Stimulated activated CD8-positive, alpha-beta memory T cell treated with anti-CD3 and anti-CD28 coated beads, Interleukin-7, amount 100 ng/mL, for 4 hours (primary cell): ENCODE measurements at places on chromosomes 16 and 17.

- no peak for DNase-seq
Observed at GRCh38 chr17:34423978-34424813, 61.2 kb upstream of the CCL1 start.

DNA sequence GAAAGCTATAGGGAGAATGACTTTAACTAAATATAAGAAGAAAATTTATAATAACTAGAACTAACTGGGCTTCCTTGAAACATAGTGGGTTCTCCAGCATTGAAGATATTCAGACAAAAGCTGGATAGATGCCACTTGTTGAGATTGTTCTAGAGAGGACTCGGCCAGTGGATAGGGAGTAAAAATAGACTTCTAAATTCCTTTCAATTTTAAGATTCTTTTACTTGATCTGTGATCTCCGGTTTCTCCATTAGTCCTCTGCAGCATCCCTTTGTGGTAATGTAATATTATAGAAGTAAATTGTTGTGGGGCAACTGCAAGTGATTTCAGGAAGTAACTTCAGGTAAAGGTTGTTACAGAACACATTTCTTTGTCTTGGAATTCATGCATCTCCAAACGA, 10.3 kb upstream of the RARA start:
- no peak for DNase-seq

- no peak for DNase-seq
Observed at GRCh38 chr16:58537124-58537906, 22.0 kb downstream of the SETD6 start.

DNA sequence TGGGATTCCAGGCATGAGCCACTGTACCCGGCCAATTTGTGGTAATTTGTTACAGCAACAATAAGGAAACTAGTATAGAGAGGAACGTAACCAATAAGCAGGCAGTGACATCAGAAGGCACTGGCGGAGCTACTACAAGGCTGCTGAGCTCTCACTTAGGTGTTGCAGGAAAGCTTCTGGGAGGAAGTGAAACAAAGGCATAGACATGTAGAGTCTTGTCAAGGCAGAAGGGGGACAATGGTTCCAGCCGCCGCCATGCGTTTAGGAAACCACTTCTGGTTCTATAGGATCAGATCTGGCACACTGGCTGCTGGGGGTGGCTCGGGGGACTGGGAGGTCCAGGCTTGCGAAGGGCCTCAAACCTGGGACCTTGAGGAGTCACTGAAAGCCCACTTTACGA, 9.4 kb upstream of the CPSF4L start:
- no peak for DNase-seq

DNA sequence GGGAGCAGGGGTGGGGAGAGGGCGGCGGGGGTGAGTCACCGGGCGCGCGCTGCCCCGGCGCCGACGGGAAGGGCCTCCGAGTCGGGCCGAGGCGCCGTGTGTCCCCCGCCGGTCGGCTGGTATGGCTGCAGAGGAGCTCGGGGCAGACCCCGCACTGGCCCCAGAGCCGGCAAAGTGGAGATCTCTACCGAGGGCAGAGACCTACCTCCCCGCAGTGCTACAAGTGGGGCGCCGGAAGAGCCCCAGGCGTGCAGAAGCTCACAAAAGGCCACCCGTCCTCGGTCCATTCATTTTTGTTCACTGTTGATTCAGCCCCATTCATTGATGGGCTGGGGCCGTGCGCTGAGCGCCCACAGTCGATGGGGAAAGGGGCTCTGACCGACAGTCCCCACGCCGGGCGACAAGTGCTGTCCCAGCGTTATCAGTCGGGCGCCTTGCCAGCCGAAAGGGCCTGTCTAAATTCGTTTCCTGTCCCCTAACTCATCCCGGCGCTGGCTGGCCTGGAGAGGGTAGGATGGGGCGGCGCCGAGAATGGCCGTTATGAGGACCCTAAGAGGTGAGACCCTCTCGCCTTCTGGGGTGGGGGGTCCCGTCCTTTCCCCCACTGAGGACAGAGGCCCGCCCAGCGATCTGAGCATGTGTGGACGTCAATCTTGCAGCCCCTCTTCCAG, 709 bp upstream of the ENO3 start:
- peak; percentile 67 for DNase-seq

GRCh38 chr17:65850486-65850885, 289.0 kb upstream of the AXIN2 start:
- no peak for DNase-seq

DNA sequence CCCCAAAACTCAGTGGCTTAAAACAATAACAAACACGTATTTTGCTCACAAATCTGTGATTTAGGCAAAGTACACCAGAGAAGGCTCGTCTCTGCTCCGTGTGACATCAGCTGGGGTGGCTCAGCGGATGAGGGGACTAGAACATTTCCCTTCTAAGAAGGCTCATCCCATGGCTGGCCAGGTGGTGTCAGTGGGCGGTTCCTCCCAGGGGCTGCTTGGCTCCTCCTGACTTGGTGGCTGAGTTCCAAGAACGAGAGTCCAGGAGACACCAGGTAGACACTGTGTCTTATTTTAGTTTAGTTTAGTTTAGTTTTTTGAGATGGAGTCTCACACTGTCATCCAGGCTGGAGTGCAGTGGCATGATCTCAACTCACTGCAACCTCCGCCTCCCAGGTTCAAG, 5.6 kb upstream of the CHMP6 start:
- no peak for DNase-seq

DNA sequence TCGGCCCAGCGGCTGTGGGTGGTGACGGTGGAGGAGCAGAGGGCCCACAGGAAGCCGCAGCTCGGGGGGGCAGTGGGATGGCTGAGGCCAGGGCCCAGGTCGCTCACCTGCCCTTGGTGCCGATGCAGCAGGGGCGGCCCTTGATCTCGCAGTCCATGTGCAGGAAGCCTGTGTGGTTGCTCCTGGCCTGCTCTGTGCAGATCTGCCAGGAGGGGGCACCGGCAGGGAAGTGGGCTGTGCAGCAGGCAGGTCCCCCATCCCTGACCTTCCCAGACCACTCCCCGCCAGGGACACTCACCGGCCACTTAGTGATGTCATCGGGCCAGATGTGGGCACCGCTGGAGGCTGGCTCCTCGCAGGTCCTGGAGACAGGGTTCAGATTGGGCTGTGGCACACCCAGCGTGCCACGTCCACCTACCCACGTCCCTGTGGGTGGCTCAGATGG, 6.2 kb downstream of the AANAT start:
- no peak for DNase-seq

GRCh38 chr16:57071831-57072582, 20.4 kb upstream of the CPNE2 start:
- DNase-seq, result no peak

GRCh38 chr17:79826204-79826680, 13.0 kb downstream of the CBX4 start:
- no peak for DNase-seq

- no peak for DNase-seq
Observed at GRCh38 chr17:14489986-14490385, 189.1 kb downstream of the HS3ST3B1 start.

DNA sequence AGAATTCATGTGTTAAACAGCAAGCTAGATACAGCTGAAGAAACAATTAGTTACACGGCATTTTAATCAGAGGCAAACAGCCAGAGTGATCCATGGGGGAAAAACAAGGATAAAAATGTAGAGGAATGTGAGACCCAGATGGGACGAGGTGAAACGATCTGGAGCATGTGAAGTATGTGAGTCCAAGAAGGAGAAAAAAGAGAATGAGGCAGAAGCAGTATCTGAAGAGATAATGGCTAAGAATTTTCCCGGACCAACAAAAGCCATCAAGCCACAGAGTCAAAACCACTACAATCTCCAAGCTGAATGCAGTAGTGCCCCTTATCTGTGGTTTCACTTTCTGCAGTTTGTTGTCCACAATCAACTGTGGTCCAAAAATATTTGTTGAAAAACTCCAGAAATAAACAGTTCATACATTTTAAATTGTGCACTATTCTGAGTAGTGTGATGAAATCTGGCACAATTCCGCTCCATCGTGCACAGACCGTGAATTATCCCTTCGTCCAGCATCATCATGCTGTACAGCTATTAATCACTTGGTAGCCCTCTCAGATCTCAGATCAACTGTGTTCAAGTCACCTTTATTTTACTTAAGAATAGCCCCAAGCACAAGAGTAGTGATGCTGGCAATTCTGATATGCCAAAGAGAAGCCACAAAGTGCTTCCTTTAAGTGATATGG, 18.8 kb downstream of the MYH10 start:
- no peak for DNase-seq

GRCh38 chr17:37430051-37430627, 23.5 kb downstream of the TADA2A start:
- no peak for DNase-seq

DNA sequence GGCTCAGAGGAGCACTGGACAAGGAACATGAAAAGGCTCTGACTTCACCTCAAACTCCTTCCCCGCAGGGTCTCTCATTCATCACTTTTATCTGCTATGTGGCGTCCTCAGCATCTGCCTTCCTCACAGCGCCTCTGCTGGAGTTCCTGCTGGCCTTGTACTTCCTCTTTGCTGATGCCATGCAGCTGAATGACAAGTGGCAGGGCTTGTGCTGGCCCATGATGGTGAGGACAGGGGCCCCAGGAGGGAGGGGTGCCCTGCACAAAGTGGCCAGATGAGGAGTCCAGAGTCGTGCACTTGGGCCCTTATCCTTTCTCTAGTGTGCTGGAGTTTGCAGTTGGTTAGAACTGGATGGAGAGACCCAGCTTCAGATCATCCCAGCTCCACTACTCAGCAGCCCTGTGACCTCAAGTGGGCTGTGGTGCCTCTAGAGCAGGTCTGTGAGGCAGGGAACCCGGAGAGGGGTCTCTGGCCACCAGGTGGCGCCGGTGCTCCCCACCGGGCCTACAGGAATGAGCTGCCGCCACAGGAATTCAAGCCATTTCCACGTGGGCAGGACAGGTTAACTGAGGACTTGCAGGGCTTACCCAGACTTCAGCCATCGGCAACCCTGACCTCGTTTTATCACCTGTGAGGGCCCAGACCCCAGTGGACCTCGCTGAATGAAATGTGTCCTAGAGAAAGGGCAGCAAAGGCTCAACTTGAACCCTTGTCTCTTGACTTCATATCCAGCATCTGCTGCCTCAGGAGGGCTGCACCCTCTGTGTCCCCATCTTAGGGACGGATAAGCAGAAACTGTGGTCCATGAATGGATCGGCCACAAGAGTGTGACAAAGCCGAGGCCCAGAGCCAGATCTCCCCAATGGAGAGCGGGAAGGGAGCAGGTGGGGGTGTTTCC, 4.0 kb downstream of the CMTM3 start:
- DNase-seq, result peak; percentile 60

GRCh38 chr17:79146562-79146961, 71.9 kb downstream of the ENGASE start:
- DNase-seq, result no peak

DNA sequence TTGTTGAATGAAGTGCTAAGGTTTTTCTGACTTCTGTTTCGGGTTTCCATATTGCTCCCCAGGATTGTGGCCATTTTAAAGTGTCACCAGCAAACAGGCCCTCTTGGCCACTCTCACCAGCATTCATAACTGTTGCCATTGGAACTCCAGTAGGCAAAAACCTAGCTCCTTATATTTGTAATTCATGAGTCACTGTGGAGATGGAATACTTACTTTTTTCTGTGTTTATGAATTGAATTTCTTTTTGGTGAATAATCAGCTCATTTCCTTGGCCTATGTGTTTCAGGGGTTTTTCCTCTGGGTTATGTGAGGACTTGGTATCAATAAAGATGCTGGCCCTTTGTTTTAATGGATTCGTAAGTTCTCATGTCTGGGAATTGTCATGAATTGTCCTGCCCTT, 255.1 kb downstream of the SNX29 start:
- no peak for DNase-seq

GRCh38 chr17:1653735-1654134, 4.1 kb upstream of the RILP start:
- DNase-seq, result no peak

- DNase-seq, result no peak
Observed at GRCh38 chr16:16045879-16046278, 96.5 kb downstream of the ABCC1 start.

DNA sequence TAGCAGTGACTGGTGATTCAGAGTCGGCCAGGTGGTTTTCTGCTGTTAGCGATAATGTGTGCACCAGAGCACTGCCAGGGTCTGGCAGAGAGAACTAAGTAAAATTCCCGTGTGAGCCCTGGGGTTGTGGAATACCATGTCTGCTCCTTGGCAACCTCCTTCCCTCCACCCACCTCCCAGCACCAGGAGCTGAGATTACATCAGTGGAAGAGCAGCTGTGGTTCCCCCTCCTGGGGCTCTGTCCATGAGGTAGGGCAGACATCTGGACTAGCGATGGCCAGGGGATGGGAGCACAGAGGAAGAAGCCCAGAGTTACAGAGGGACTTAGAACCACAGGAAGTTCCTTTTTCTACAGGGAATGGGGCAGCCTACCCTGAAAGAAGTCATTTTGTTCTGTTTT, 15.8 kb downstream of the CLEC10A start:
- no peak for DNase-seq

- DNase-seq, result no peak
Observed at GRCh38 chr16:22325598-22326368, 28.6 kb downstream of the POLR3E start.

DNA sequence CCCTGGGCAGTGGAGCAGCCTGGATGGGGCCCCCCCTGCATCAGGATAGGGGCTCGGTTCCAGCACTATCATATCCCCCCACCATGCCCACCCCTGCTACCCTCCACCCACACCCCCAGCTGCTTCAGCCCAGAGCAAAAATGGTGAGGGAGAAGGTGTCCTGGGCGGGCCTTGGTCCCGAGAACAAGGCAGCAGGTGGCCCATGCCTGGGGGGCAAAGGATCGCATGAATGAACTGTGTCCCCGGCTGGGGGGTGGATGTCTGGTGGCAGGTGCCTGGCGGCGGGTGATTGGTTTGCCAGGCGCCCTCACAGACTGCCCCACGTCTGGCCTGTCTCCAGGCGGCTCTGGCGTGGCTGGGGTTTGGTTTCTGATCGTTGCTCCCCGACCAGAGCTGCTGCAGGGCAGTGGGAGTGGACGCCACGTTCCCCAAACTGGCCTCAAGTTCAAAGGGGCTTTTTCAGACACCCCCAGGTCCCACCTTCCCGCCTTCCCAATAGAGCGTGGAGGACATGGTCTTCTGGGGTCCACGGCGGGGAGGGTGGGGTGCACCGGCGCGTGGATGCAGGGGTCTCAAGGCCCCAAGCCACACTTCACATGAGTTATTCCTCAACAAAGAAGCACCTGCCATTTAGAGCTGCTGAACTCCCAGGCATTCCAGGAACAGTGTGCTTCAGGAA, 12.6 kb downstream of the UTS2R start:
- no peak for DNase-seq

GRCh38 chr17:36879624-36880131, 57.6 kb upstream of the LHX1 start:
- no peak for DNase-seq

DNA sequence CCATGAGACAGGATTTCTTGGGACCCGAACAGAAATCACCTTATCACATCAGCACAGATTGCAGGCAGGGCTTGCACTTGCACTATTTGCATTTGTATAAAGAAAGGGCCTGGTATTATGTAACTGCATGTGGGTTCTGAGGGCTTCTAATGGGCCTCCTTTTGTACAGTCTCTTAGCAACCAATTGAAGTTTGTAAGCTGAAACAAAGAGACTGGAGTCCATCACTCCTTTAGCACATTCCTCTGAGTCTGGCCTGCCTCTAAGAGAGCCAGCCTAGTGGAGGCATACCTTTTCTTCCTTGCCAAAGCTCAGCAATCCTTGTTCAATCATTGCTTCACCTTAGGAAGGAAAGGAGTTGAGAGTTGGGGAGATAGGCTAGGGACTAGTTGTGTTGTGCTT, 387.1 kb downstream of the XYLT1 start:
- DNase-seq, result no peak

- DNase-seq, result peak; percentile 80
Observed at GRCh38 chr16:84819644-84820304, at the start of gene CRISPLD2. CRISPLD2 (plus strand) TSS chr16:84819985; CDS start chr16:84838496, 18,511 bp downstream.
